ENCODE measurements at places on chromosomes 12 and 14.

- DNase-seq = no peak
Observed at GRCh38 chr12:19018302-19018970, 111.1 kb upstream of the PLEKHA5 start.

DNA sequence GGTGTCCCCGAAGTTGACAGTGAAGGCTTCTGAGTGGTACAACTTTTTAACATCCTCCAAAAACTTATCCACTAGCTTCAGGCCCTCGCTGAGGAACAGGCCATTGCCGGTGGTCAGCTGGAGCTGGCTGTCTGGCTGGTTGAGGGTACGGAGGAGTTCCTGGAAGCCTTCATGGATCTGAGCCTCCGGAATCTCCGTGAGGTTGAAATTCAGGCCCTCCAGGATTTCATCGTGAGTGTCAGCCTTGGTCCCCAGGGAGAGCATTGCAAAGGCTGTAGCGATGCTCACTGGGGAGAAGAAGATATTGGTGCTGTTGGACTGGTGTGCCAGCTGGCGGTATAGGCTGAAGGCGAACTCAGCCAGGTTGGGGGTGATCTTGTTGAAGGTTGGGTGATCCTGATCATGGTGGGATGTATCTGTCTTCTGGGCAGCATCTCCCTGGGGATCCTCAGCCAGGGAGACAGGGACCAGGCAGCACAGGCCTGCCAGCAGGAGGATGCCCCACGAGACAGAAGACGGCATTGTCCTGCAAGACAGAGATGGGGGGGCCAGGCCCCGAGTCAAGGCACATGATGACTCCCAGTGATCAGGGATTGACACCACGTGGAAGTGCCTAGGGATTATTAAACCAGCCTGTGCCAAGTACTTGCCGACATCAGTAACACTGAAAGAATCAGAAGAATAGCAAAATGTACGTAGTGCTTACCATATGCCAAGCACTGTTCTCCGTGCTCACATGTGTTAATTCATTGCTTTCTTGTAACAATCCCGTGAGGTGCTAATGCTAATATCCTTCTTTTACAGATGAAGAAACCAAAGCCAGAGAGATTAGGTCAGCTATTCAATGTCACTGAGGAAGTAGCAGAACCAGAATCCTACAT lies 5.4 kb downstream of the SERPINA1 start:
- DNase-seq = no peak

DNA sequence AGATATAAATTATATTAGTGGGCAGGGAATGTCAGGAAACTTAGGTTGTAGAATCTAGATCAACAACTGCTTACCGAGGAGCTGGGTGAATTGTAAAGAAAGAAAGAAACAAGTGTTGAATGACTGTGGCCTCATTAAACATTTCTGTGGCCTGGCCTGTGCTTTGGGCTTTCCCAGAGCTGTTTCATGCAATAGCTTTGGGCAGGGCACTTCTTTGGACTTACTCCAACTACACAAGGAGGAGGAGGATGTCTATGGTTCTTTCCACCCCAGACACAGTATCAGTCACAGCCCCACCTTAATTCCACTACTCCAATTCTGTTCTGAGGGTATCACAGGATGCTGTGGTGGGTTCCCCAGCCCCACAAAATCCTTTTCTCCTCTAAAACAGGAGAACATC lies 38.0 kb downstream of the DPF3 start:
- DNase-seq = no peak

DNA sequence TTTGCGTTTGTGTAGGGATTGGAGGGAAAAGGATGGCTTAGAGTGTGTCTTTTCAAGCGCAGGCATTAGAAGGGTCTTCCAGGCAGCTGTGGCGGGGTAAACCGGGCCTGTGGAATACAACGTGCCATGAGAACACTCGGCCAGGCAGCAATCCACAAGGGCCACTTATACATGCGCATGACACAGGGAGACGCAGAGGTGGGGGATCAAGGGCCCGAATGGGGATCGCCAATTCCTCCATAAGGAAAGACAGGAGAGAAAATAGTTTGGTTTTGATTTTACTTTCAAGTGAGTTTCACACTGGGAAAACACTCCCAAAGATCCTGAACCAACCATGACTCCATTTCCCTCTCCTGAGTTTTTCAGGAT lies 71.6 kb downstream of the SPRING1 start:
- DNase-seq = no peak

DNA sequence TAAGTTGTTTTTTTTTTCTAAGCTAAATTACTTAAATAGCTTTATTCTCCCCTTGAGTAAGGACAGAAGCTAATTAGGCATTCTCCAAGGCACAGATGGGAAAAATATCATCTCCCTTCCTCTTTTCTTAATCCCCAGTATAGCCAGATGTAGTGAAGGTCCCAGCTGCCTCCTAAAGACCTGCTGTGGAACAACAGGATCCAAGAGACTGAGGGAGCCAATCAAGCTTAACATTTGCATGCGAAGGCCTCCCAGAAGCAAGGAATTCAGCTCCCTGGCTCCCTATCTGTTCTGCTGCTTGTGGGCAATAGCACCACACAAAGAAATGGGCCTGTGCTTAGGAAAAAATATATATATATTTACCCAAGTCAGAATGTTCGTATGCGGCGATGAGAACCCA lies 255.2 kb downstream of the SYT1 start:
- no peak for DNase-seq

GRCh38 chr14:70013271-70013873 lies 134.2 kb downstream of the SMOC1 start:
- no peak for DNase-seq

- DNase-seq = no peak
Observed at GRCh38 chr12:80807640-80808288, 91.1 kb downstream of the MYF5 start.

DNA sequence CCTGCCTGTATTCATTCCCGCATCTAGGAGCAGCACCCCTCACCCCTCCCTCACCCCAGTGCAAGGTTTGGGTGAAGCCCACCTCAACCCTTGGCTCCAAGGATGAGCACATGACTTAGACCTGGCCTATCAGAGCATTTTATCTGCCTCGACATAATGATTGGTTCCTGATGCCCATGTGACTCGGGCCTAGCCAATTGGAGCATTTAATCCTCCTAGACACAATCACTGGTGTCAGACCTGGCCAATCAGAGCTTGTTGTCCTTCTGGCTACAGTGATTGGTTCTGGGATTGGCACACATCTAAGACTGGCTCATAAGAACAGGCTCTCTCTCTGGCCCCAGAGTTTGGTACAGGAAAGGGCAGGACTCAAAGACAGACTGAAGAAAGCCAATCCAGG lies 73.1 kb upstream of the MYL2 start:
- no peak for DNase-seq

DNA sequence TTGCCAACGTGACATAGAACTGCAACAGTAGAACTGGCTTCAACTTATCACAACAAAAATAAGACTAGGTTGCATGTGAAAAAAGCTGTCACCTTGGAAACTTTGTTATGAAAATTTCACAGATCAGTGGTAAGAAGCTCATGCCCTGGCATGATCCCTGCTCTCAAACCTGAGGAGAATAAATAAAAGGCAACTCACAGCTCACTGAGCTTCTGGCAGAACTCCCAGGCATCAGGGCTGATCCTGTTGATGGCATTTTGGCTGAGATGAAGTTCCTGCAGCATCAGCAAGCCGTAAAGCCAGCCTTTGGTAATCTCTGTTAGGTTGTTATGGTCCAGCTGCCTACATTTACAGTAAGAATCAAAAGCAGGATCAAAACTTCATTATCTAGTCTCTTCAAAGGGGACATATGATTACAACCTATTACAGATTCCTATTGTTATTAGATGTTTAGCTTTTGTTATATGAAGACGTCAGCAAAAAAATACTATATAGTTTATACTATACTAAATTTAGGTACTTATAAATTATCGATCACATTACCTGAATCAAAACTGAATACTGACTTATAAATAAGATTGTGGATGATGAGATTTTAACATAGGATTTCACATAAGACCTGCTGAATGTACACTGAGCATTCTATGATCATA lies 32.0 kb downstream of the LRIG3 start:
- DNase-seq = no peak

- DNase-seq = no peak
Observed at GRCh38 chr14:55302367-55303124, 31.3 kb downstream of the FBXO34 start.

DNA sequence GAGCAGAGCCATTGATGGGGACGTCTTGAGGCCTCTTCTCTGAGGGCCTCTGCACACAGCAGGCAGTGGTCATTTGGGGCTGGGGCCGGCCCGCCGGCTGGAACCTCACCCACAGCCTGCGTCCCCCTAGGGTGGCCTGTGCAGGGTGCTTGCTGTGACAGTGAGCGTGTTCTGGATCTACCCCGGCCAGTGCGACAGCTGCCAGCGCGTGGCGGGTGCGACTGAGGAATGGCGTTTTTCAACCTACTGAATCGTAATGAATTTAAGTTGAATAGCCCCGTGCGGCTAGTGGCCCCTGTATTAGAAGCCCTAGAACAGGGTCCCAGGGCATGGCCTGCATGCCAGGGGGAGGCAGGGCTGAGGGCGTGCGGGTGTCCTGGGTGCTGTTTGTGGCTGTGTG lies 13.8 kb downstream of the RFLNA start:
- no peak for DNase-seq

DNA sequence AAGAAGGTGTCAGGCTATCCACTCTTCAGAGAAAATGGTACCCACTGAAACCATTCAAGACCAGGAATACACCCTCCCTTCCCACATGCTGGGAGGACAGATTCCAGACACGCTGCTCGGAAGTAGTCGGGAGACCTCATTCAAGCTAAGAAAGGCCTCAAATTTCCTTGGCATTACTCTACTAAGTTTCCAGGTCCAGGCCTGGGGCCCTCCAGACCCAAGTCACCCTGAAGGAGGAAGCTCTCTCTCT lies 27.1 kb upstream of the RPLP0 start:
- no peak for DNase-seq

GRCh38 chr14:61838661-61839245 lies 76.5 kb downstream of the SNAPC1 start:
- DNase-seq = no peak

DNA sequence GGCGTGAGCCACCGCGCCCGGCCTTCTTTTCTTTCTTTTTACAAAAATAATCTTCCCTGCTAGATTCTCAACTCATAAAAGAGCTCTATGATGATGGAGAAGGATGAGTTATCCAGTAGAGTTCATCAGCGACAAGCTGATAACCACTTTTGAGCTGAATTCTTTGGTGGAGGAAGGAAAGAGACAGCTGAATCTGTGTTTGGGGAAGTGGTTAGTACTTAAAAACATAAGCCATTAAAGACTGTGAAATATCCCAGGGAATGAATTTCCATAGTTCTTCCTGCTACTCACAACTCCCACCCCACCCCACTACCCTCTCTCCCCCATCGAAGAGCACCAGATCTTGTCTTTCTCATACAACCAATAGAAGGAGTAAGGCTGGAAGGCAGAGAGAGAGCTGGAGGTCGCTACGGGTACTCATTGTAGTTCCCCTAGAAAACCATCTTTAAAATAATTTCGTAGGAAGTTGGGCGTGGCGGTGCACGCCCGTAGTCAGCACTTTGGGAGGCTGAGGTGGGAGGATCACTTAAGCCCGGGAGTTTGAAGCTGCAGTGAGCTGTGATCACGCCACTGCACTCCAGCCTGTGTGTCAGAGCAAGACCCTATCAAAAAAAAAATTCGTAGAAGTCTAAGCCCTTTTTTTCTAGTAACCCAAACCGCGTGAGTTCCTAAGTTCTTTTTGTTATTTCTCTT lies 647 bp upstream of the ESPL1 start:
- DNase-seq = peak; percentile 29

- no peak for DNase-seq
Observed at GRCh38 chr12:93099792-93100191, 170.7 kb upstream of the EEA1 start.

GRCh38 chr12:95624589-95624988 lies 73.3 kb upstream of the USP44 start:
- no peak for DNase-seq

GRCh38 chr12:93960521-93960920 lies 187.9 kb upstream of the PLXNC1 start:
- no peak for DNase-seq

DNA sequence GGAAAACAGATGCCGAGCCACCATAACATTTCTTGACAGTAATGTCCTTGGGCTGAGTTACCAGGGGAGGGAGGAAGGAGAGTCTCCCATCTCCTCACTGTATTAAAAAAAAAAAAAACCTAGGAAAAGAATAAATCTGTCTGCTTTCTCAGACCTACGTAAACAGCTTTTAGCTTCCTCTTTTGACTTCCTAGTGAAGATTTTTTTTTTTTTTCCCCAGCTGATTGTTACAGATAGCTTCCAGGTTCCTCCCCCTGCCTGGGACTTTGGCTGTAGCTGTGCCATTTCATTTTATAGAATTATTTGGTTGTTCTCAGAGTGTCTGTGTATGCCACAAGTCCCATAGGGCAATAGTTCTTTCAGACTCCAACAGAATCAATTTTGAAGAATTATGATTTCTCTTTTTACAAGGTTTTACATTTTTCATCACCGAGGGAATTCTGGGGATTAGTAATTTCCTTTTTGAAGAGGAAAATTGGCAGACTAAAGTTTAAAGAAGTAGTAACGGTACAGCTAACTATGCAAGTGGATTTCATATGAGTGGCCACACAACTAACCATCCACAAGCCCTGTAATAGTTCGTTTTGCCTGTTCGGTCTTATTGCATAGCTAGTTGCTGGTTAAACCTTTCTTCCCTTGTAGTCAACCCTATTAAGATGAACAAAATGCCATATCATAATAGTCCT lies 23.1 kb upstream of the GNS start:
- DNase-seq = no peak

- no peak for DNase-seq
Observed at GRCh38 chr12:132856581-132856980, 27.9 kb upstream of the GOLGA3 start.

- no peak for DNase-seq
Observed at GRCh38 chr12:110917467-110917866, 2.9 kb downstream of the MYL2 start.

GRCh38 chr12:131164096-131164872 lies 210.6 kb downstream of the ADGRD1 start:
- no peak for DNase-seq

GRCh38 chr12:11014234-11014633 lies 8.2 kb downstream of the TAS2R19 start:
- DNase-seq = no peak

DNA sequence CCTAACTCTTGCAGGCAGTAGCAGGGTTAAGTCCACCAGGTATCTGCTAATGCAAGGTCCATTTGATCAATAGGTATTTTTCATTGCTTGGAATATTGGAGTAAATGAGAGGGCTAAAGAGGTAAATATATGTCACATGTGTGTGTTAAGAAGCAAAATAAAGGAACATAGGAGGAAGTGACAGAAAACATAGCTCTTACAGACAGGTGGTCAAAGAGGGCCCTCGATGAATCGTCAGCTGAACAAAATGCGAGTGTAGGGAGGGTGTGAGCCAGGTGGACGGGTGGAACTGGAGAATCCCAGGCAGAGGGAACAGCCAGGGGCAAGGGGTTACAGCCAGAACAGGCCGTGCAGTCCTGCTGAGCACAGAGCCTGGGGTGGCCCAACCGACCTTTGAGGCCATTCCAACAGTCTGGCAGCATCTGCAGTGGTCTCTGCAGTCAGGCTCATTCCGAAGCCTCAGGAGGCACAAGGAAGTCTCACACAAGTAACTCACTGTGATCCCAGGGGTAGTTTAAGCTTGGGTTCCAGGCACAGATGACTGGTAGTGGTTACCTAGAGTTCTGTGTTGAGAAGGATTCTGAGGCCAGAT lies 43.2 kb downstream of the CCDC88C start:
- DNase-seq = no peak

- DNase-seq = no peak
Observed at GRCh38 chr14:72876005-72876709, 17.7 kb downstream of the DPF3 start.
